HepG2 (cell line): ENCODE measurements at places on chromosomes 6 and 20. TPM values are rescaled to one million over a fixed set of nuclear protein-coding genes. Genes with fewer than 3 reads are reported as not detected.

C20orf173 gene
- total RNA-seq, result not detected in 2 replicates

GRCh38 chr20:64173116-64173515, 8.9 kb downstream of the MYT1 start:
- no peaks in the 10 kb centered on the region for H3K36me3 ChIP-seq
- DNase-seq, result no peak
- H3K27ac ChIP-seq, result no peak overlapping the region
- H3K4me3 ChIP-seq, result no peak overlapping the region

MTFR2 gene
- total RNA-seq, result 10.7 and 12.5 TPM in 2 replicates

DNAH8 gene
- not detected in 2 replicates for total RNA-seq

SLC22A3 gene
- total RNA-seq, result 20.1 and 31.5 TPM in 2 replicates

GRCh38 chr6:11126876-11127275, 15.4 kb upstream of the ERVFRD-1 start:
- no peak overlapping the region for H3K27ac ChIP-seq
- peak; percentile 31 for DNase-seq
- H3K27me3 ChIP-seq, result no peaks in the 10 kb centered on the region
- H3K4me1 ChIP-seq, result peaks cover 18% of the 10 kb centered on the region
- no peak overlapping the region for H3K4me3 ChIP-seq

DCDC2 gene
- total RNA-seq, result 36.2 and 40.4 TPM in 2 replicates

OPN5 gene
- not detected in 2 replicates for total RNA-seq
